GOT3 (cell line): ENCODE measurements at places on chromosomes 13 and 19.

- DNase-seq: no peak
Observed at GRCh38 chr19:32674153-32674930, 638 bp downstream of the ANKRD27 start.

DNA sequence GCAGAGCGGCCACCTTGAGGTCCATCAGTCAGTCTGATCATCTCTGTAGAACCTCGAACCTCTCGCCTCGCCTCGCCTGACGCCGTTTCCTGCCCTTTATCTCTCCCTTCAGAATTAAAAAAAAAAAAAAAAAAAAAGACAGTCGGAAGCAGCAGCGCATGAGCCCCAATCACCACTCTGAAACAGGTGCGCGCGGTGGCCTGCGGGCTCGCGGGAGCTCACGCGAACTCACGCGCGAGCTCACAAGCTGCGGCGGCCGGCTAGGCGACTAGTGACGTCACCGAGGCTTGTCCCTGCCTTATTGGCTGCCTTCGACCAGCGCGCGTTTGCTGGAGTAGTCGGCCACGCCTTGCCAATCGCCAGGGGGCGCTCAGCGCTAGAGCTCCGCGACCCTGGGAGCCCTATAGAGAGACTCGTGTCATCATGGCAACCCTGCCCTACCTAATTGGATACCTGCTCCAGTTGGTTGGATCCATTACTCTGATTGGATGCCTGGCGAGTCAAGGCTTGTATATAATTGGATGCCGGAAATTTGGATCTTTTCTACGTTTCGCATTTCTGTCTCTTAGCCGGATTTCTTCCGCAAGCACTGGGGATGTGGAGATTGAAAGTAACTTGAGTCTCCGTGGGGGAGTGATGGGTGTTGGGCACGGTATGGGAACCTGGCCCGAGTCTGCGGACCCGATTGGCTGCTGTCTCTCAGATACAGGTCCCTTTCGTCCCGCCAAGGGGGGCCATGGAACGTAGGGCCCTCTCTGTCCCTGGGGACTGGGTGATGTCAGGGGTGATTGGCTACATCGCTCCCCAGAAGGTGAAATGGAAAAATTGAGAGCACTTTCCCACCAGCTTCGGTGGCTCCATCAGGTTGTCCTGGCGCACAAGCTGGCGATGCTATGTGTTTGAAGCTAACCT is 31.6 kb downstream of the SYT3 start:
- DNase-seq: peak; percentile 35

DNA sequence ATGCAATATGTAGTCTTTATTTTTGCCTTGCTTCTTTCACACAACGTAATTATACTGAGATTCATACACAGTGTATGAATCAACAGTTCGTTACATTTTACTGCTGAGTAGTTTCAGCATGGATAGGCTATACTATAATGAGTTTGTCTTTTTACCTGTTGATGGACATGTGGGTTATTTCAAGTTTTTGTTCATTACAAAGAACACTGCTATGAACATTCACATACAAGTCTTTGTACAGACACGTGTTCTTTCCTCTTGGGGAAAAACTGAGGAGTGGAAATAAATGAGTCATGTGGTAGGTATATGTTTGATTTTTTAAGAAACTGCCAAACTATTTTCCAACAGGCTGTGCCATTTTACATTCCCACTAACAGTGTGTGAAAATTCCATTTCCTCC is 35.1 kb downstream of the ENOX1 start:
- no peak for DNase-seq

- no peak for DNase-seq
Observed at GRCh38 chr13:23620613-23621315, 50.6 kb downstream of the TNFRSF19 start.

DNA sequence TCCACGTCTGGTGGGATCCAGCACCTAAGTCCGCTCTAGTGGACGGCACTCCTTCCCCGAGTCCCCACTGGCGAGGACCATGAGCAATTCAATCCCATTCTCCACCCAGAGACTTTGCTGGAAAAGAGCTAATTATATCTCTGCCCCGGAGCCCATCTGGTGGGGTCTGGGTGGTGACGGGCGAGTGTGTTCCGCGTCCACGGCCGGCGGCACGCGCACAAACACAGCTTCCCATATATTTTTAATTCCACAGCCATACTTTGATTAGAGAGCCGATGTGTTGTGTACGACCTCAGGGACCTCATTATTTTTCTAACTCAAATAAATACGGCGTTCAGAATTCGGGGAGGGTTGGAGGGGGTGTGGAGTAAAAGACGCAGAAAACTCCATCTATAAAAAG is 64.1 kb upstream of the ADGRE5 start:
- DNase-seq: no peak

GRCh38 chr13:94431574-94431973 is 47.9 kb downstream of the DCT start:
- no peak for DNase-seq

DNA sequence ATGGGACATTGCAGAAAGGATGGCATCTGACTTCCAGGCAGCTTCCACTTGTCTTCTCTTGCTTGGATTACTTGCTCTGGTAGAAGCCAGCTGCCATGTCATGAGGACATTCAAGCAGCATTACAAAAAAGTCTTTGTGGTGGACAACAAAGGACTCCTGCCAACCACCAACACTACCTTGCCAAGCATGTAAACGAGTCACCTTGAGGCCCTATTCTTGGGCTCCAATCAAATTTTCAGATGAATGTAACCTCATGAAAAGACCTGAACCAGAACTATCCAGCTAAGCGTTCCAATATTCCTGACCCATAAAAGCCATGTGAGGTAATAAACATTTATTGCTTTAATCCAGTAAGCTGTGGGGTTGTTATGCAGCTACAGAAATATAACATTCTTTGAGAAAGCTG is 12.5 kb downstream of the PROSER1 start:
- DNase-seq: no peak

GRCh38 chr13:47126432-47126831 is 229.6 kb upstream of the HTR2A start:
- DNase-seq: no peak

DNA sequence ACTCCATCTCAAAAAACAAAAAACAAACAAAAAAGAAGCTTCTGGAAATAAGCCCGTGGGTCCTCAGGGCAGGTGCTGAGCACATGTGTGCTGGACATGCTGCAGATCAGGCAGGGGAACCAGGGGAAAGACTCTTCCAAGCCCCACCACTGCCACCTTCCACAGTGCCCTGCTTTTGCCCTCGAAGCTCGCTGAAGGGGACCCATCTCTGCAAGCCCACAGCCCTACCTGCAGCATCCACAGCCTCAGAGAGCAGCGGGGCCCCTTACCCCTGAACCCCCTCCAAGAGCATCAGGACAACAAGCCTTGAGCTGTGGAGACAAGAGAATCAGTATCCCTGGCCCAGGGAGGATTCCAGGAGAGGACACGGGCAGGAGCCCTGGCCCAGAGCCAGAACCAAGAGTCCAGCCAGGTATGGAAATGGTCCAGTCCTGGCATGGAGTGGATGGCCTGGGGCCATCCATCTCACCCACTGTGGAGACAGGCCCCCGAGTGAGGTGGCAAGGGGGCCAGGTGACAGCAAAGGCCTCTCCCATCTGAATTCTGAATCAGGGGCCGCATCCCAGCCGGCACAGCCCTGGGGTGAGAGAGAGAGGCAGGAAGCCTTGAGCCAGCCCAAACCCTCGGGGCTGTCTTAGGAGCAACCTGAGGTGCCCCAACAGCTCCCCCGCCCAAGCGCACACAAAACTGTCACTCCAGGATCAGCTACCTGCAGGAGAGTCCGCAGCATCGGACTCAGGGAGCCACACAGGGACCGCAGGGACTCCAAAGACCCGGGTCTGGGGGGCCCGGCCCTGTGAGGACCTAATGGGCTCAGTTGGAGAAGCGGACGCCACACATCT is 51.8 kb upstream of the TPM4 start:
- DNase-seq: no peak

DNA sequence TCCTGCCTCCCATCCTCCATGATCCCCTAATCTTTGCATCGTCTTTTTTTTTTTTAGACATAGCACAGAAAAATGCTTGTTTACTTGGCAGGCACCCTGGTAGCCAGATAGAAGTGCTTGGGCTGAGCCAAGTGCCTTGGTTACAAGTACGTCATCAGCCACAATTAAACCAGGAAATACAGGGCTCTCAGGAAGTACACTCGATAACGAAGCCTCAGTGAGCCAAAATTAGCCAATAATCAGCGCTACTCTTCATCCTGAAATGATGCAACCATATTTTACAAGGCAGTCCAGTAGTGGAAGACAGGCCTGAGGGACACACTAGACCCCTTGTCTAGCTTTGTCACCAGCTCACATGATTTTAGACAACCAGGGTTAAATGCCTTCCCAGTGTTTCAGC is 194.0 kb upstream of the NBEA start:
- no peak for DNase-seq

DNA sequence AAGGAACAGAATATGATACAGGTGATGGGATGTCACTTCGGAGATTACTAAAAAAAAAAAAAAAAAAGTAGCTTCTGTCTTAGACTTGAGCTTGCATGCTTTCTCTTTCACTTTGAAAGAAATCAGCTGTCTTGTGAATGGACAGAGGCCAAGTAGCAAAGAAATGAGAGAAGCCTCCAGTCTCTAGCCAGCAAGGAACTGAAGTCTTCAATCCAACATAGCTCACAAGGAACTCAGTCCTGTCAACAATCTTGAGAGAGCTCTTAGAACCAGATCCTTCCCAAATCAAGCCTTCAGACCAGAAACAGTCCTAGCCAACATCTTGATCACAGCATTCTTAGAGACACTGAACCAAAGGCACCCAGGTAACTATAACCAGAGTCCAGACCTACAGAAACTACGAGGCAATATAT is 7.7 kb downstream of the N4BP2L2 start:
- no peak for DNase-seq

DNA sequence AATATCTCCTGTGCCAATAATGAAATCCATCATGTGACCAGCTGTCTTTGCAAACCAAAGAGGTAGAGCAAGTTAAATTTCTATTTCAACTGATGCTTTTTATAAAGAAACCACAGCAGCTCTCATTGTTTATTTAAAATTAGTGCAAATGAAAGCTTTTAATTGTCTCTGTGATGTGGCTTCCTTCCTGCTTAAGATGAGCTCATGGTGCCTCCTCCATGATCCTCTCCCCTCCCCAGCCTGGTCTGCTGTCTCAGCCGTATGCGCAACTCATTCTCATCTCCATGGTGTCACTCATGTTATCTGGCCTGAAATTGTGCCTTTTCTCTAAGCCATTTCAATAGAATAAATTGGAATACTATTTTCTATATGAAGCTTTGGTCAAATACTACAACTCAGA is 270.6 kb downstream of the FGF14 start:
- DNase-seq: no peak

DNA sequence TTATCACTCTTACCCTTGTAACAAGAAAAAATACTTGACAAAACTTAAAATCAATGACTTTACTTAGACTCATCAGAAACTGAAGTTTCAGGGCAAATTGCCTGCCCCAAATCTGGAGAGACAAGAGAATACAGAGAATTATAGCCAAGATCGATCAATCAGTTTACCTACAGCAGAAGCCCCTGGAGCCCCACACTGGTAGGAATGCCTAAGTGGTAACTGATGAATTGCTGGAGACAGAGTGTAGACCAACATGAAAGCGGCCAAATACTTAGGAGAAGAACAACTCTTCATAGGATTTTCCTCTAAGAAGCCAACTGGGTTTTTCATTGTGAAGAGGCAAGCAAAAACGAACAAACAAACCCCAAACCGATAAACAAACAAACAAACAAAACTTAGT is 1430.0 kb downstream of the EFNB2 start:
- no peak for DNase-seq

- DNase-seq: no peak
Observed at GRCh38 chr13:94249512-94249911, 230.0 kb downstream of the DCT start.

DNA sequence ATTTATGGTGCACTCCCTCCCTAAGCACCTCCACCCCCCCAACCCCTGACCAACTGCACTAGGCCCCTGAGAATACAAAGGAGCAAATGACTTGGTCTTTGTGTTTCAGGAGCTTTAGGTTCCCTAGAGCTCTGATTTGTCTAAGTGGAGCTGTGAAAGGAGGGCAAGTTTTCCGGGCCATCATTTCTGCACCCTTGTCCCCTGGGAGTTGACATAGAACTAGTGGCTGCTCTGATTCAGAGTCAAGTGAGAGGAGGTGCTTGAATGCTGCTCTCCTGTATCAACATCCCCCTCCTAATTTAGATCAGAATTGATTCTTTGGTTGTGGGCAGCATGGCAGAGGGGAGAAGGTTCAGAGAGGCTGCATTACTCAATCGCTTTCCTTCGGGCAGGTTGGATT is 391.6 kb downstream of the KCNRG start:
- no peak for DNase-seq

DNA sequence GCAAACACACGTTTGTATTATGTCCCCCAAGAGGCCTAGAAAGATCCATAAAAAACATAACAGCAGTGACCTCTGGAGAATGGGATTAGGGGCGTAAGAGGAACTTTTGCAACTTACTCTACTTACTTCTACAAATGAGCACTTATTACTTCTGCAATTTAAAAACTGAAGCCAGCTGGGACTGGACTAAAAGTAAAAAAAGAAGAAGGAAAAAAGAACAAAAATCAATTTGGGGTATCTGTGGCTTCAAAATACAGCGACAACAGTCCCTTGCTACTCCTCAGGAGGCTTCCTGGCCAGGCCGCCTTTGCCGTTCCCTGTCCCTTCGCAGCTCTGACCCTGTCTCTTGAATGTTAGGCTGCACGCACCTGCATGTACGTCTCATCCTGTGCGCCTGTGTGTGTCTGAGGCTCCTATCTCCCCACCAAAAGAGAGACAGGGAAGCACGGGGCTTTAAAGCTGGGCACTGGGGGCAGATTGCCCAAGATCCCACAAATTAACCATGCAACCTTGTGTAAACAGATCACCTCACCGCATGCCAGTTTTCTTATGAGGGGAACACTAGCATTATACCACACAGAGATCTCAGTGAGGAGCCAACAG is 12.1 kb upstream of the FKRP start:
- DNase-seq: no peak

- DNase-seq: no peak
Observed at GRCh38 chr13:41452462-41452861, 4.9 kb upstream of the RGCC start.

DNA sequence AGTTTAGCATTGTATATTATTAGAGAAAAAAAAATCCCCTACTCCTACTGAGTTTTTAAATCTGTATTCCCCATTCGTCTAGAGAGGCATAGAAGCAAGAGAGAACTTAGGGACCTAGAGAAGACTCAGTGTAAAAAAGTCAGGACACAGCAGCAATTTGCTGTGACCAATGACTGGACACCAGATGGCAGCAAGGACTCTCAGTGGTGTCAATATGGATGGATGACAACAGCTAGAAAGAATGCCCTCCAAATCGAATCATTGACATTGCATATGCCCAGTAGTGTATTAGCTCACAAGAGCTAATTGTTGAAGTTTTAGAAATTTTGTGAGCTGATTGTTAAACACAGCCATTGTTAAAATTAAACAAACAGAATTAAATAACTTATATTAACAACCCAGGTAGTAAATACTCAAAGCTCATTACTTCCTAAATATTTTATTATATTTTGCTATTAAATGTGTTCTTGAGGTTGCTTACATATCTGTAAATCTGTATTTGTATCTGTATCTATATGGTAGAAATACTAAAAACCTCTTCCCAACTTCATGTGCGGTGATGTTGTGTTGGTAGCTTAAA is 43.9 kb downstream of the SIAH3 start:
- DNase-seq: no peak
